Iris pigment epithelial cell (primary cell): ENCODE measurements at places on chromosomes 13 and 19.
A peak's percentile ranks its signal among the peaks of the same experiment; 100 is the strongest.

DNA sequence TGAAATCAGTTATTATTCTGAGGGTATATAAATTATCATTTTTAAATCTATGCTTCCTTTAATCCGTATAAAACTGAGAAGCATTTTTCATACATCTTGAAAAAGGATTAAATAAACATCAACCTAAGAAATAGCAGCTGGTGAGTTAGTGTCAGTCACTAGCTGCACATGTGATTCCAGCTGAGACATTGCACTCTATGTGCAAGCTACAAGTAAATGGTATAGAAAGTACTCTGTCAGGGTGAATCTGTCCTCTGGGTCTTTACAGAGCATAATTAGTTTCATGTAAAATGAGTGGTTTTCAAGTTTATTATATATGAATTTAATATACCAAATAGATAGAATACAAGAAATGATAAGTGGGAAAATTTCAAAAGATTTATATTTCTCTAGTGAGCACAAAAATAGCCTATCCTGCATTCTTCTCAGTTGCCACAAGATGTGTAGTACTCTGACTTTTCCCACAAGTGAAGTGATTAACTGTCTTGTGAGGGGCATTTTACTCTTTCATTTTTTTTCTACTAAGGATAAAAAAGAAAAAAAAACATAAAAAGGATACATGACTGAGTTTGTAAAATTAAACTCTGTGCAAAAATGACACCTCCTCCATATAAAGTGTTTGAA, 1372.1 kb downstream of the PCDH9 start:
- DNase-seq: no peak

DNA sequence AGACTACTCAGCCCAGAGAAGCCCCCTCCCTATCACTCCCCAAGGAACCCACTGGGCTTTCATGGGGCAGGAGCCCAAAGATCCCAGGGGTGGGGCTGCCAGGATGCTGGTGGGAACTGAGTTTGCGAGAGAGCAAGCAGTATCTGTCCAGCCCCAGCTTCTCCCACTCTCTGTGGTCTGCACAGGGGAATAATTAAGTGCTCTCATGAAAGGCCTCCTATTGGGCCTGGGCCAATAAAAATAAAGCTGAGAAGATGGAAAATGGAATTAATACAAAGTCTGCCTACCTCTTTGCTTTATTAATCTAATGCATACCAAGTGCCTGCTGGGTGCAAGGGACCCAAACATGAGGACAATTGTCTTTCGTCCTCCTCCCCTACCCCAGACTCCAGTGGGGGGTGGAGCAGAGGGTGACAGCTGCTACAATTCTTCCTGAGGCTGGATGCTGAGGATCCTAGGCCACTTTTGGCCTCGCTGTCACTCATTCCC, 5.4 kb downstream of the DDX39A start:
- peak; percentile 53 for DNase-seq

DNA sequence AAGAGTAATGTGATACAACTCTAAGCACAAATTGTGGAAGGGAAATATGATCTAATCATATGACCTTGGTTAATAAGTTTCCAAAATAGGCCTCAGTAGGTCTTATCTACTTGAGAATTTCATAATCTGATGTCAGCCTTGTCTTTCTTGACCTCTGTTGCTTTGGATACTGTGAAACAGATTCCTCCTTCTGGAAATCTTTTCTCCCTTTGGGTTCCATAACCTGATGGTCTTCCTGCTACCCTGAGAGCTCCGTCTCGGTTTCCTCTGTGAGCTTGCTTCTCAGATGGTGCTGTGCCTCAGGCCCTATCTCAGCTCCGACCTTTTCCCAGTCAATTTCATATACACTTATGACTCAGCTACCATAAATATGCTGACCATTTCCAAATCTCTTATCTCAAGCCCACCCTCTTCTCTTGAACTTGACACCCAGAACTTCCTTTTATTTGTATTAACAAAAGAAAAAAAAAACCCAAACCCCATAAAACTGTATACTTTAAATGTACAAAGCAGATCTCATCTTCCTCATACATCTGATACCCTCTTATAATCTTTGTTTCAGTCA, 6.4 kb upstream of the SLC46A3 start:
- DNase-seq: peak; percentile 44

DNA sequence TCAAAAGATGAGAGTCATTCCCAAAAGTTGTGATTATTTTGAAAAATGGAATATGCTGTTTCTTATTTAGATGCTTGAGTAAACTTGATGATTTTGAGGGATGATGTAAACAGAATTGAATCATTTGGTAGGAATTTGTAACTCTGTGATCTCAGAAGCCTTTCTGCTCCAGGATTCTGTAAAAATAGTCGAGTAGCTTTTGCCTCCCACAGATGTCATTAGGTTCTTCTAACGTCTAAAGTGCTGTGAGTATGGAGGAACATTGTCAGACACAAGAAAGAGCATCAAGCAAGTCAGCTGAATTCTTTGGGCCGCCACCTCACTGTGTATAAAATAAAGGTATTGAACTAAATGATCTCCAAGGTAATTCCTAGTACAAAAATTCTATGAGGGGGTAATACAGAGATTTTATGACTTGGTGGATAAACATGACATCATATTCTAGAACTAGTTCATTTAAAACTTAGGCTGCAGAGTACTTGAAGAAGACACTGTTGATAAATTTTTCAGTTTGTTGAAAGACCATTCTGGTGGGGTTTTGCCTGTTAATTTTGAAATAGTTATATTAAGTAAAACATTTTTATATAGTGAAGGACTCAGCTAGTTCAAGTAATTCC, 1.4 kb upstream of the GPR183 start:
- DNase-seq: peak; percentile 85

GRCh38 chr19:43777163-43777695, 3.5 kb downstream of the KCNN4 start:
- peak; percentile 45 for DNase-seq

DNA sequence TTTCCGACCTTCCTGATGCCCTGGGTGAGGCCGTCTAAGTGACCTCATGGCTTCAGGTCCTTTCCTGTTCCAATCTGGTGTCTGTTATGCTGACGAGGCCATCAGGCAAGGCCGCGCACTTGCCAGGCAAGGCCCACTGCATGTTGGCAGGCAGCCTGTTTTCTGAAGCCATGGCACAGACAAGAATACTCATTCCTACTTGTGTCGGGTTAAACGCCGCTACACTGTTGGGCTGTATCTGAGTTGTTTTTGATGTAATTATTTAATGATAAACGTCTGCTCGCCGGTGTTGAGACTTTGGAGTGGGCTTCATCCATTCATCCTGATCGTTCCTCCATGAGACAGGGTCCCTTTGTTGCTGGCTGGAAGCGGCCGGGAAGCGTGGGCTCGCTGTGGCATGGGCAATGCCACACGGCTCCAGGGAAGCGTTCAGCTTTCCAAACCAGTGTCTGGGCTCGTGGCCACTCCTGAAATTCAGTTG, 92.1 kb downstream of the ATP11A start:
- DNase-seq: no peak

- no peak for DNase-seq
These were observed 37.6 kb upstream of the MAB21L1 start for GRCh38 chr13:35514061-35514477.

GRCh38 chr13:33446821-33447725, 161.5 kb upstream of the STARD13 start:
- no peak for DNase-seq

DNA sequence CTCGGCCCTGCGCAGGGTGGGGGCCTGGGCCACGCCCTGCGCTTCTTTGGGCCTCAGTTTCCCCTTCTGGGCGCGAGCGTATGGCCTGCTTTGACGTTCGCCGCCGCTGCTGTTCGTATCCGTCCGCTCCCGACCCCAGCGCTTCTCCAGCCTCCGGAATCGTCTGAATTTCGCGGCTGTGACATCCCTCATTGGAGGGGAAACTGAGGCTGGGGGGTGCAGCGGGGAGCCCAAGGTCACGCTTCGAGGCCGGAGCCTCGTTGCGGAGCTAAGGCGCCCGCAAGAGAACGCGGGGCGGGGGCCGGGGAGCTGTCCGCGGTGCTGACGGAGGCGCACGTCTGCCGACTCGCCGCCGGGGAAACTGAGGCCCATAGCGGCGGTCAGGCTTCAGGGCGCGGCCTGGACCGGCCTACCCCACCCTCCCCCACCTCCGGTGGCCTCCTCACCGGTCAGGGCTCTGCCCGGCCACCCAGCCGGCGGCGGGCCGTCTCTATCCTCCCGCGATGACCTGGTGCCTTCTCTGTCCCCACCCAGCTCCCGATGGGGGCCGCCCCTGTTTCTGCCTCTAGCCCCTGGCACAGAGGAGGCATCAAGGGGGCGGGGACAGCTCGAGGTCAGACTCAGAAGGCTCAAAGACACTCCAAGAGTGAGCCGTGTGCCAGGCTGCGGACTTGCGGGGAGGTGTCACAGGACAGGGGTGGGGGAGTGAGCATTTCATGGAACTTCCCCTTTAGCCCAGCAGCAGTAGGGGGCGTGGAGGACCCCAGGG, 3.0 kb upstream of the APC2 start:
- no peak for DNase-seq

GRCh38 chr19:16445238-16446107, 26.3 kb downstream of the EPS15L1 start:
- DNase-seq: peak; percentile 56

DNA sequence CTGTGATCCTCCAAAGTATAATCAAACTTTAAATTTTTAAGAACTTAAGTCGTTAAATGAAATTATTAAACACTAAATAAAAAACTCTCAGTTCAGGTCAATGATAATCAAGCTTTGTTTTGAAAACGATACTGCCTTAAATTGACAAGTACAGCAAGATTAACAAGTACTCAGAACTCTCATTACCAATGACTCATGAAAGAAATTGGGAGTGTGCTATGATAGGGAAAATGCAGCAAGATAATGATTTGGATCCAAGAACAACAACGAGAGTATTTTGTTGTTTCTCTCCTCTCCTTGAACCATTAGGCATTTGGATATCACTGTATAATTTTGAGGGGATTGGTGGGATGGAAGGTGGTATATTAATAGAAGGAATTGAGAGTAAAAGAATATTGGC, 10.2 kb downstream of the N4BP2L2 start:
- peak; percentile 40 for DNase-seq

- peak; percentile 61 for DNase-seq
These were observed 36.2 kb upstream of the SLC46A3 start for GRCh38 chr13:28754698-28755545.

- peak; percentile 78 for DNase-seq
These were observed 2.0 kb upstream of the ARHGAP45 start for GRCh38 chr19:1064661-1065605.

DNA sequence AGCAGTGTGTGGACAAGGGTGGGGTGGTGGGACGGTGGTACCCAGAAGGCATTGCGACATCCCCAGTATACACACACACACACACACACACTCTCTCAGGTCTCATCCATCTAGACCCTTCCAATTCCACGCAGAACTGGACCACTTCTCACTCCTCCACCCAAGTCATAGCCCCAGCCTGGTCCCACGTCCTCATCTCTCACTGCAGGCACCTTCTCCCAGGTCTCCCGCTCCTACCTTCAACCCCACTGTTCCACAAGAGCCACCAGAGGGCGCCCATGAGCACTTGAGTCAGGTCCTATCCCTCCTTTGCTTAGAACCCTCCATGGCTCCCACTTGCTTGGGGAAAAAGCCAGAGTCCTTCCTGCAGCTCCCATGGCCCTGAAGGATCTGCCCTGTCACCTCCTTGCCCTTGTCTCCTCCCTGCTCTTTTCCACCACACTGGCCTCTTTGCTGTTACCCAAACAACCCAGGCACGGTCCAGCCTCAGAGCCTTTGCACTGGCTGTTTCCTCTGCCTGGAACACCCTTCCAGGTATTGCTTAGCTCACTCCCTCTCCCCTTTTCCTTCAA, 62.6 kb downstream of the IER2 start:
- DNase-seq: peak; percentile 46

- DNase-seq: peak; percentile 30
These were observed 1.7 kb downstream of the COL4A2 start for GRCh38 chr13:110308656-110309359.

- no peak for DNase-seq
These were observed 132.5 kb upstream of the ARGLU1 start for GRCh38 chr13:106700439-106700838.

DNA sequence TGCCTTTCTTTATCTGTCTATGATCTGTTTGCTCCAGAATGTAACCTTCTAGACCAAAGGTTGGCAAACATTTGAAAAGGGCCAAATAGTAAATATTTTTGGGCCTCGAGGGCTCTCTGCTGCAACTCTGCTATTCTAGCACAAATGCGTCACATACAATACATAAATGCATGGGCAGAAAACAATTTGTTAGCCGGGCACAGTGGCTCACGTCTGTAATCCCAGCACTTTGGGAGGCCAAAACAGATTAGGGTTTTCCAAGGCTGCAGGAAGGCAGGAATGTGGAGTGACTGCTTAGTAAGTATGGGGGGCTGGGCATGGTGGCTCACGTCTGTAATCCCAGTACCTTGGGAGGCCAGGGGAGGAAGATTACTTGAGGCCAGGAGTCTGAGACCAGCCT, 21.9 kb upstream of the EVI5L start:
- DNase-seq: no peak

DNA sequence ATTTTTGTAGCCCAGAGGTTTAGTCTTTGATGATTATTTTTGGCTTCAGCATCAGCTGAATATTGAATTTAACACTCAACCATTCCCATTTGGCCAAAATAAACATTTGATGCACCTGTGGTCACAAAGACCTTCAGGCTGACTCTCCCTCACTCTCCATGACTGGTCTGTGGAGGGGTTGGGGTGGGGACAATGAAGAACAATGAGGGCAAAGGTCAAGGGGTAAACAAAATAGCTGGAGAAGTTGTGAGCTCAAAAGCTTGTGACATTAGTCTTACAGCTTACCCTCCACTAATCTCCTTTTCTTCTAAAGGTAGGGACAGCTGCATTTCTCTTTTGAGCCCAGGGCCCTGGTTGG, 86.9 kb downstream of the SLC15A1 start:
- no peak for DNase-seq

- no peak for DNase-seq
These were observed 92.8 kb upstream of the RAP2A start for GRCh38 chr13:97341135-97341534.

DNA sequence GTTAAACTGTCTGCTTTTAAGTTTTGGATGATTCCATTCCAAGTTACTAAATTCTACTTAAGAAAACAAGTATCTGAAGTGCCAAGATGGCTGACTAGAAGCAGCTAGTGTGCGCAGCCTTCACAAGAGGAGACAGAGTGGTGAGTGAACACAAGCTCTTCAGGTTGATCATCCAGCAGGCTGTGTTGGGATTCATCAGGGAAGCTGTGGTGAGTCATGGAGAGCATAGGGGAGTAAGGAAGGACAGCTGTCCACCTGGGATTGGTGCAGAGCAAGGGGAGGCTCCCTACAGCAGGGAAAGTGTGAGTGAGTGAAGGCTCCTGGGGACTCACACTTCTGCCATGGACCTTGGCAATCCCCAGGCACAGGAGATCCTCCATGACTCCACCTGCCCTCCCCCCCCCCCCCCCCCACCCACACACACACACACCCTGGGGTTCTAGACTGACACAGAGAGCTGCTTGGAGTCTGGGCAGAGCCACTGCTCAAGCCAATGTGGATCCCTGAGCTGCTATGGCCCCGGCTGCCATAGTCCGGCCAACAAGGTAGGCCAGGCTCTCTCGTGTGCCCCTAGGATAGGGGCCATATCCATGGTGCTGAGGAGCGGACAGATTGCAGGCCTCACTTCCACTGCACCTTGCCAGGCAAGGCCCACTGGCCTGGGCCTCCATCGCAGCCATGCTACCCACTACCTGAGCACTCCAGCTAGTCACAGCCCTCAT, 23.5 kb downstream of the SLC25A15 start:
- DNase-seq: peak; percentile 63

- no peak for DNase-seq
These were observed 368.8 kb upstream of the TSHZ3 start for GRCh38 chr19:31718032-31718431.

- no peak for DNase-seq
These were observed 57.2 kb downstream of the CHST8 start for GRCh38 chr19:33678796-33679585.
